ENCODE measurements at places on chromosomes 6 and 20.
A peak's percentile ranks its signal among the peaks of the same experiment; 100 is the strongest.

DNA sequence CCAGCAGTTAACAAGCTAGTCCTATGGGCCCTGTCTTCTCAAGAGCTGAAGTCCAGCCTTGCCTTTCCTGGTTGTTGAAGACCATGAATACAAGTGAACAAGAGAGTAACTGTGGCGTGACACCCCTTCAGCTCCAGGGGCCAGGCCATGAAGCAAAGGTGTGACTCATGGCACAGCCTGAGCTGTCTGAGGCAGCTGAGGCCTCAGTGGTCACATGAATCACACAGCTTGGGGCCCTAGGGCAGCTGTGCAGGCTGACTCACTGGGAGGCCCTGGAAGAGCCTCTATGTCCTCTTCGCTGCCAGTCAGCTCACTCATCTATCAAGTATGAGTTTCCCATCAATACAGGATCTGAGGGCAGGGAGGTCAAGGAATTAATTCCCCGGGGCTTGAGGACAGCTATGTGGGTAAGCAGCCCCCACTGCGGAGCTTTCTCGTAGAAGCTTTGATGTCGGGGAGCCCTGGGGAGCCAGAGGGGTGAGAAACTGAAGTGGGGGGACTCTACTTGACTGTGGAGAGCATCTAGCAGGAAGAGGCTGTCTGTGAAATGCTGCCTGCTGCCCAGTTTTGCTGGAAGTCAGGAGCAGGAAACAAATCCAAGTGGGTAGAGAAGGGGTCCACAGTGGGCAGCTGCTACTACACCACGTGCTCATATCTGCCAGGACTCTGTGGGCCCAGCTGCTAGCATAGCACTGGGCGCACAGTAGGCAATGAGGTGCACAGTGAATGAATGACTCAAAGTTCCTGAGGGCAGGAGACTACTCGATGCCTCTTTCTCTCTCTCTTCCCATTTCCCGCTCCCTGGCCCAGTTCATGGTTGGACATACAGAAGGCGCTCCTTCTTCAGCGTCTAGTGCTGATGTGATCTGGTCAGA, 13.7 kb upstream of the FAM83C start:
- DNase-seq, result peak; percentile 93

DNA sequence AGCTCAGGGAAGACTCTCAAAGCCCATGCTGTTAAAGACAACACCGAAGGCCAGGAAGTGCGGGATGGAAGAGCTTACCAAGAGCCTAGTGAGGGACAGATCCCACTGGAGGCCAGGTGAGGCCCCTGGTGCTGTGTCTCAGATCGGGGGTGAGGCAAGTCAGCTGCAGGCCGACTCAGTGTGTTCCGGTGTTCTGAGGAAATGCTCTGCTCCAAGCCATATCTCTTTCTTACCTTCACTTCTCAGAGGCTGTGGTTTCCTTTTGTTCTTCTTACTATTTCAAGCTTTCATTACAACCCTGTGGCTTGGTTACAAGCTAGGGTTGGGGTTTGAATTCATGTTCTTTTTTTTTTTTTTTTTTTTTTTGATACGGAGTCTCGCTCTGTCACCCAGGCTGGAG, 114.3 kb upstream of the ZFP64 start:
- DNase-seq, result no peak

DNA sequence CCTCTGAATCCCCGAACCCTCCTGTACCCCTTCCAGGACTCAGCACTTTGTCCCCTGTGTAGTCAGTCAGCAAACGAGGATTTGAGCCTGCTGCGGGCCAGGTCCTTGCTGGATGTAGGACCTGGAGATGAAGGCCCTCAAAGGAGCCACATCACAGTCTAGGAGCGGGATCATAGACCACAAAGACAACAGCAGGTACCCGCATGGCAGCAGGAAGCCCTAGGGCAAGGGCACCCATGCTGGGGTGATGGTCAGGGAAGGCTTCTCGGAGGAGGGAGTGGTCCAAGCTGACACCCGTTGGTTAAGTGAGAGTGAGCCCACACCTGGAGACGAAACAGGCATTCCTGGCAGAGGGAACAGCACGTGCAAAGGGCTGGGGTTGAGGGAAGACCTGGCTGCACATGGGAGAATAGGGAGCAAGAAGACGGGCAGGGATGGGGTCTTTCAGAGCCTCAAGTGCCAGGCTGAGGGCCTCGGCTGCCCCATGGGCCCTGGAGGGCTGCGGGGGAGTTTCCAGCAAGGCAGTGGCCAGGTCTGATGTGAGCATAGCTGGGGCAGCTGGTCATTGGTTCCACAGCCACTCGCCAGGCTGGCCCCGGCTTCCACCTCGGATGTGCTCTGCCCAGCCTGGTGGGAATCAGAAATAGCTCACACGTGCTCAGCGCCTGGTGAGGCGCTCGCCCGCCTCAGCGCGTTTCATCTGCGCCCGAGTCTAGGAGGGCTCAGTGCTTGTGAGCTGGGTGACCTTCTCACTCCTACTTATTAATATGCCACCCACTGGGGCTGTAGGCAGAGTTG, 15.0 kb downstream of the DLGAP4 start:
- no peak for DNase-seq

GRCh38 chr6:16901782-16902181, 140.5 kb upstream of the ATXN1 start:
- peak; percentile 6 for DNase-seq

- DNase-seq, result no peak
Observed at GRCh38 chr6:56724455-56724854, 81.8 kb upstream of the DST start.

- no peak for DNase-seq
Observed at GRCh38 chr6:115001731-115002350, 659.0 kb upstream of the HS3ST5 start.

DNA sequence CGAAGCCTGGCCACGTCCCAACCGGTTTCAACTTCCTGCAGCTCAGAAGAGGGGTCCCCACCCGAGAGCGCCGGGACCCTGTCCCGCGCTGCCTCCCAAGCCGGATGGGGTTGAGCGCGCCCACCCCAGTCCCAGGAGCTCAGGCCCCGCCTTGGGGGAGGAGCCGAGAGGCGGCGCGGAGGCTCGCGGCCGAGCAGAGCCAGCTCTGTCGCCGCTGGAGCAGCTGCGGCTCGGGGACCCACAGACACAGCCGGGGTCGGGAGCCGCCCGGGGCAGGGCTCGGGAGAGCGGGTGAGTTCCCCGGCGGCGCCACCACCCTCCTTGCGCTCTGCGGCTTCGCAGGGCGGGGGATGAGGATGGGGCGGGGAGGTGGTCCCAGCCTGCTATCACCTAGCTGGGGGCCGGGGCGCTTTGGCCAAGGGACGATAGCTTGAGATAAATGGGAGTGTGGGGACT, at the start of gene PPP1R16B:
Gene PPP1R16B (plus strand): TSS at position 196 of the 456 bp plus-strand sequence. CDS start 30,229 bp downstream, outside the sequence.
- peak; percentile 21 for DNase-seq

- no peak for DNase-seq
Observed at GRCh38 chr6:47785182-47785581, 3.4 kb downstream of the OPN5 start.

Data from large intestine (tissue), 12 donors.